ENCODE measurements at places on chromosomes 5 and 9.

DNA sequence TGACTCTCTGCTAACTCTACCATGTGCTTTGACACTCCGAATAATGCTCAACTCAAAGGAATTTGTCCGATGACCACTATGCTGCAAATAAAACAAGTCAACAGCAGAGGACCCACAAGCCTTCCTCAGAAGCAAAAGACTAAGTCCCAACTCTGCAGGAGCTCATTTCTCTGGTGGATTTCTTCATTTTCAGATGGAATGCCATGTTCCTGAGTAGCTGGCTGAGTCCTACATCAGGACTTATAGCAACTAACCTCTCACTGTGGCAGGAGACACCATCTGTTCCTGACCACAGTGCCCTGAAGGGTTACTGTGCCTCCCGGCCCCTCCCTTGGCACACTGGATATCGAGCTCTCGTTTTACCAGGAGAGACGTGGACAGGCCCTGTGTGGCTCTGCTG lies 20.8 kb downstream of the LHFPL2 start:
- DNase-seq: no peak

- DNase-seq: no peak
Measured at GRCh38 chr5:10445352-10445751, 3.7 kb downstream of the ROPN1L start.

GRCh38 chr5:140258873-140259272 lies 44.0 kb downstream of the PFDN1 start:
- DNase-seq: no peak

DNA sequence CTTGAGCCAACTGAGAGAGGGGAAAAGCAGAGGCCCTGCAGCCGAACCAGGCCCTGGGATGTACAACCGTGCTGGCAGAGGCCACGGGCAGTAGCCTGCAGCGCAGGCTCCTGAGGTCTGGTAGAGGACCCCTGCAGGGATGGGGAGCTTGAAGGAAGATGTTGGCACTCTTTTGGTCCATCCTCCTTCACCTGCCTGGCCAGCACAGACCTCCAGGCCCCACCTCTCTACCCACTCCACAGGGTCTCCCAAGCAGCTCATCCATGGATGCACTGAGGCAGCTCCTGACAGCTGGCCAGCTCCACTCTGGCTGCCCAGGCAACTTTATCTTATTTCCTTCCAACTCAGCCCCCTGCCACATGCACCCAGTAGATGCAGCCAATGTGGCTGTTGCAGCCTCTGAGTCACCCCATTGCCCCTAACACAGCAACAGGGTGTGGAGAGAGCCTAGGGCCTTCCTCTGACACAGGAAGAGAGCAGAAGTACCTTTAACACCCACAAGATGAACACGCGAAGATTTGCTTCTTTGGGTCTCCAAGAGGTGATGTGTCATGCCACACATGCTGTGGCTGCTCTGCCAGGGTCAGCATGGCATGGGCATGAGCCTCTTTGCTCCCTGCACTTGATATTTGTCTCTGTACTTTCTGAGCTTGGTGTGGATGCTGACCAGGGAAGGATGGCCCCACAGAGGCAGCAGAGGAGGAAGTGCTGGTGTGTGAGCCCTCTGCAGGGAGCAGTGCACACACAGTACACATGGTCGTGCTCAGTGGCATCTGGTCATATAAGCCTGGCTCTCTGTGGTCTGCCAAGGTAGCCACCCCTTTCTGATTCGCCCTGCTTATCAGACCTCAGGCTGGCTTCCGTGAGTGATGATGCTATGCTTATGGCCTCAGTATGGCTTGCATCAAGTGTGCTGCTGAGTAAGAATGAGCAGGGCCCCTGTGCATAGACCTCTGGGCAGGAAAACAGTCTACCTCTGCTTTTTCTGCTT lies 117.2 kb downstream of the NRG2 start:
- no peak for DNase-seq

Measured in NCI-H2029 (cell line).